Aorta (tissue), 5 donors: ENCODE measurements at places on chromosomes 4 and X. TPM values are rescaled to one million over a fixed set of nuclear protein-coding genes. Genes with fewer than 3 reads are reported as not detected.

GRCh38 chr4:181853881-181854511 is 389.2 kb upstream of the TENM3 start:
- DNase-seq: no peak

GRCh38 chr4:161714931-161715330 is 448.9 kb downstream of the FSTL5 start:
- DNase-seq: no peak

GRCh38 chr4:26713563-26714151 is 129.8 kb downstream of the TBC1D19 start:
- no peak for DNase-seq

DNA sequence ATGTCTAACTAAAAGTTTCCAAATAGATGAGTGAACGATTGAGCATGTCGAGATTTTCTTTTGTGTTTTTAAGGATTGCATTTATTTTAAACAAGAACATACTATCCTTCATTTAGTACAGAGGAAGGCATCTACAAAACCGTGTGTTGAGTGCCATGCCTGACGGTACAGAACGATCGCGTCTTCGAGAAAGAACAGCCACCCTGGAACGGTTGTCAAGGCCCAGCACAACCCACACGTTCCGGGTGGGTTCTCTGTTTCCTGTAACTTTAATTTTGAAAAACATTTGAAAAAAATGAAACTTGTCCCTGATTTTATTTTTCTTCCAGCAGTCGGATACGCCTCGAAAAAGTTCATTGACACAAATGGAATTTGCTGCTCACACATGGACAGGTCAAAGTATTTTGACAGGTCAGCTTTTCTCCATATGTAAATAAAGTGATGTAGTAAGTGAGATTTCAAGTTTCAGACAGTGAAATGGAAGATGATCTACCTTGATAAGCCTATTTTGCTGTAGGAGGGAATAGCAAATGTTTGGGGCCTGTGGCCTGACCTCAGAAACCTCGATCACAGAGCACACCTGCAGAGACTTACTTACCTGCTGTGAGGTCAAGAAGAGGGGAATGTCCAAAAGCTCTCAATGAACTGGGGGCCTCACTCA is 24.4 kb upstream of the CYP4V2 start:
- DNase-seq: no peak

GRCh38 chr4:116118221-116118620 is 967.2 kb downstream of the TRAM1L1 start:
- DNase-seq: no peak

The XAGE2 gene
- not detected for total RNA-seq

DNA sequence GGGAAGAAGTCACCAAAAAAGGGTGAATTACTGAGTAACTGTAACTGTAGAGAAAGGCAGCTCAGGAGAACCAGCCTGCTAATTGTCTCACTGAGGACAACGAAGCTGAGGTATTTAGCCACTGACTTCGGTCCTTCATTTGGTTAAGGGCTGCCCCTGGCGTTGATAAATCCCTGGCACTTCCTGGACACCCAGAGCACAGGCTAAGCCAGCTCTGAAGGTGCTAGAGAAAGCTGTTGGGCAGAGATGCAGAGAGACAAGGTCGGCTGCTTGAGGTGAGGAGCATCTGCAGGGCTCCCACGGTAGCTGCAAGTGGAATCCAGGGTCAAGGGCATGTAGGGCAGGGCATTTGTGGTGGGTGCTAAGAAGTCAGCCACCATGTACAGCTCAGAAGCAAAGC is 33.4 kb upstream of the AP1S2 start:
- DNase-seq: no peak

The MAP7D2 gene
- 0.23 TPM for total RNA-seq

The CT47B1 gene
- total RNA-seq: not detected
